Activated CD4-positive, alpha-beta T cell treated with anti-CD3 and anti-CD28 coated beads for 36 hours (primary cell): ENCODE measurements at places on chromosomes 5 and 9. TPM values are rescaled to one million over a fixed set of nuclear protein-coding genes. Genes with fewer than 3 reads are reported as not detected.

DNA sequence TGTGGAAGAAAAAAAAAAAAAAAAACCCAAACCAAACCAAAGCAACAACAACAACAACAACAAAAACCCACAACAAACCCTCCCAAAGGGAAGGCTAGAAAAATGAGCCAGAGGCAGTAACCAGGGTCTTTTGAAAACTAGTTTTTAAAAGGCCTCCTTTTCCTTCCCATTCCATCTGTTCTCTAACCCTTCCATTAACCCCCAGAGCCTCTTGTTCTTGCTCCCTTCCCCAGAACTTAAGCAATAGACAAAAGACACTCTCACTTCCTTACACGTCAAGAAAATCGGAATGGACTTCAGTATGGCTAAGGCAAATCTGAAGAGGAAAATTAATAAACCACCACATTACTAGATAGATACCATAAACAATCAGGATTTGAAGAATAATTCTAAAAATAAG, 292.8 kb downstream of the ARL15 start:
- DNase-seq = no peak

DNA sequence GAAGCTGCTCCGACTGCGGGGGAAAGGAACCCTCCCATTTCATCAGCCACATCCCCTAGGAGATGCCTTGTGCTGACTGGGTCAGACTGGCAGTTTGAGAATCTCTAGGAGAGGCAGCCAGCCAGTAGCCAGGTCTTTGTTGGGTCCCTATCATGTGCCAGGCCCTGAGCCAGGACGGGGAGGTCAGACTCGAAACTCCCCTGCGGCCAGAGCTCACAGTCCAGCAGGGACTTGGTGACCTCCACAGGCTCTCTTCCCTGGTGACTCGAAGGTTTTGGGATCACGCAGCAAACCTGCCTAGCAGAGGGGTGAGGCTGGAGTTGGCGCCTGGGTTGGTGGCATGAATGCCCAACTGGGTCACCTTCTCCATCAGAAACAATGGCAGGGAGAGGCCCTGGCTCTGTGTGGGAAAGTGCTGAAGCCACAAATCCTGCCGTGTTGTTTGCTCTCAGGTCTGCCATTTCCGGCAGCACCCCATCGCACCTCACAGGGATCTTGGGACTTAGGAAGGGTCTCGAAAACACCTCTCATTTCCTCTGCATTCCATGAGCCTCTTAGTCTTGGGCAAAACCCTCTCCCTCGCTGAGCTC, 14.4 kb upstream of the ORM1 start:
- DNase-seq = no peak

DNA sequence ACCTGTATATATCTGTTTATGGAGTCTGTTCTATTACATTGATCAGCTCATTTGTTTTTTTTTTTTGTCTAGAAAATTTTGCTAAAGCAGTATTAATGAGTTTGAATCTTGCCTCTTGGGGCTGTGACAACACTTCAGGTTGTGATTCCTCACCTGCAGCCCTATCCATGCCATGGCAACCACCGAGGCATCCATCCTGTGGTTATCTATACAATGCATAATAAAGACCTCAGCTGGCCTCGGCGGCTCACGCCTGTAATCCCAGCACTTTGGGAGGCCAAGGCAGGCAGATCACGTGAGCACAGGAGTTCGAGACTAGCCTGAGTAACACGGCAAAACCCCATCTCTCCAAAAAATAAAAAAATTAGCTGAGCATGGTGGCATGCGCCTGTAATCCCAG, 28.1 kb upstream of the PDCD1LG2 start:
- DNase-seq = no peak

GRXCR2 gene
- total RNA-seq = not detected

SLU7 gene
- total RNA-seq = 53.0 TPM

- no peak for DNase-seq
Measured at GRCh38 chr9:98795295-98795955, 930 bp downstream of the ANKS6 start.

DNA sequence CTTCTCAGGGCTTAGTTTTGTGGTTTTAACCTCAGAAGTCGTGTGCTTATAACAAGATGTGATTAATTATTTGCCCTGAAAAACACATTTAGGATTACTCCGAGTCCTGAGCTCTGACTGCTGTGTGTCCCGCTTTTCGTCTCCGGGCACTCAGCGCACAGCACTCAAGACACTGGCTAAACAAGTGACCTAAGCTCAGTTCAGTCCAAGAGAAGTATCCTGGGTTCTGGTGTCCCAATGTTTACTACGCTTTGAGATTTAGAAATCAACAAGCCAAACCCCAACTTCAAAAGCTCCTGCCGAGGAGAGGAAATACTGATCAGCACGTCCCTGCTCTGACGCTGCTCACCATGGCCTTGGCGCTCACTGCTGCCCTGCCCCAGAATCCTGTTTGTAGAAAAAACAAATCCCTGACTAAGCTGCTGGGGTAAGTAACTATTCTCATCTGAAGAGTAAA, 53.2 kb downstream of the IPPK start:
- no peak for DNase-seq

- DNase-seq = no peak
Measured at GRCh38 chr5:173323106-173323798, 5.0 kb downstream of the STC2 start.

NTRK2 gene
- total RNA-seq = 1.8 TPM

DNA sequence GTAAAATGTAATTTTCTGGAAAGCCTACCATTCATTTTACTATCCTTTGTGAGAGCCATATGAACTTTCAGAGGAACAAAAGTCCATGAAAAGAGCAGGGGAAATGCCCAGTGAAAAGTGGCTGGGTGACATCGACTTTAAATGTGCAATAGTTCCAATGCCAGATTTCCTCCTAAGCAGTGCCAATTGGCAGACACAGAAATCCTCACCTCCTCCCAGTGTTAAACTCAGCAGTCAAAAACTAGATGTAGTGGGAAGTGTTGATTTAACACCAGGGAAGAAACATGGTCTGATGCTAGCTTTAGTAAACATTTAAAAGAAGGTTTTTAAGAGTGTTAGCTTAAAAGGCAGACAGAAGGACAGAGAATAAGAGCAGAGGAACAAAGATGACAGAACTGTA, 2055.2 kb downstream of the MAT2B start:
- DNase-seq = no peak

DNA sequence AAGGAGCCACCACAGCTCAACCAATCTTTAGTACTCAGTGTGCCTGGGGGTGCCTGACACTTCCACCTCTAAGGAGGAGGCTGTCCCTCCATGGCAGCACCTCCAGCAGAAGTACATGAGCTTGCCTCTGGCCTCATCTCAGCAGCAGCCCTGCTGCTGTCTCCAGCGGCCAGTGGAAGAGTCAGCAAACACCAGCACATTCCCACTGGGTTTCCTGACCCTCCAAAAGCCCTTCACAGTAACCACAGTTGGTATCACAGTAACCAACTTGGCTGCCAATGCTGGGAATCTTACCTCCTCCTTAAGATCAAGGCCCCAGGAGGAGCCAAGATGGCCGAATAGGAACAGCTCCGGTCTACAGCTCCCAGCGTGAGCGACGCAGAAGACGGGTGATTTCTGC, 29.4 kb downstream of the FSTL4 start:
- no peak for DNase-seq

- DNase-seq = no peak
Measured at GRCh38 chr5:106363578-106363977, 1307.2 kb downstream of the EFNA5 start.

GRCh38 chr5:68285851-68286611, 70.5 kb downstream of the PIK3R1 start:
- DNase-seq = no peak

DNA sequence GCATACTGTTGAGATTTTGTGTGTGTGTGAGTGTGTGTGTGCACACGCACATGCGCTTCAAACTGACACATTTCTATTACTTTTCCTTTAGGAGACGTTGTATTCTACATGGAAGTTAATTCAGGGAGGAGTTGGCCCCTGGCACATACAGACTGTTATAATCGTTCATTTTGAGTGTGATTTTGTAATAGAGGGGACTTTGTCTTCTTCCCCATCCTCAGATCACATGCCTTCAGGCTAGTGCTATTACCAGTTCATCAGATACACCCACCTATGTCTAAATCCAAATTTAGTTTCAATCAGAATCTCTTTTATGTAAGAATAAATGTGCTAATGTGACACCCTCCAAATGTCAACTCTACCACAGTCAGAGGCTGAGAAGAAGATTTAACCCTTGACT, 90.2 kb downstream of the FBXO4 start:
- DNase-seq = no peak

GRCh38 chr5:136064510-136064909, 35.7 kb downstream of the TGFBI start:
- no peak for DNase-seq

SPATA31E1 gene
- total RNA-seq = not detected

- no peak for DNase-seq
Measured at GRCh38 chr5:109805472-109805871, 115.7 kb downstream of the MAN2A1 start.

DNA sequence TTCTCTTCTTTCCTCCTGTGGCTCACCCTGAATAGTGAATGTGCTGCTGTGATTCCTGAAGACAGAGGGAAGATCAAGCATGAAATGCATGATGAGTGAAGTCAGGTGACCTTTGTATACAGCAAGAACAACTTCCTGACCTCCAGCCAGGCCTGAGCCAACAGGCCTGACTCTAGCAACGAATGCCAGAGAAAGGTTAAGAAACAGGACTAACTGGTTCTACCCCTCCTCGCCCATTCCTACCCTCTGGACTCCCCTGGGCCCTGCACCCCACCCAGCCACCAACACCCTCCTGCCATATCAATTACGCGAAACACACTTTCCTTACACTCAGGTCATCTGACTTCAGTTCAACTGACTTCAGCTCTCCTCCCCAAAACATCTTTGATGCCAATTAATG, 4.9 kb downstream of the SUSD1 start:
- DNase-seq = no peak

SPINK7 gene
- total RNA-seq = not detected

PRDM9 gene
- total RNA-seq = not detected

DNA sequence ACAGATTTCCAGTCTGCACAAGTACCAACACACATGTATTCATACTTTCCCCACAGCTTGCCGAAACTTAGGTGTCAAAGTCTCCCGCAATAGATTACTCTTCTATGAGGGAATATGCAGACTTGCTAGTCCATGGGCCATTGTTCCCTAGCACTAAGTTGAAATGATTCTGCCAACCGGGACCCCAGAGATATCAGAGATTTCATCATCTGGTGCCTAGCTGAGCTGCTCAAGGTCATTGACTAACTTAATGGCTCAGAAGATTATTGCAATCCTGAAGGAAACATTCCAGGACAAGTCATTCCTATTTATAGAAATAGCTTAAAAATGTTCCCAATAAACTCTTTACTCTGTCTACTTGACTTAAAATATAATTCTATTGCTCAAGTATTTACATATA, 202.6 kb downstream of the PIK3R1 start:
- DNase-seq = no peak

IFNK gene
- total RNA-seq = not detected

GRCh38 chr5:32709750-32710549, 1.2 kb upstream of the NPR3 start:
- DNase-seq = peak; percentile 80

- peak; percentile 85 for DNase-seq
Measured at GRCh38 chr9:4970970-4971641, 14.0 kb upstream of the JAK2 start.

DNA sequence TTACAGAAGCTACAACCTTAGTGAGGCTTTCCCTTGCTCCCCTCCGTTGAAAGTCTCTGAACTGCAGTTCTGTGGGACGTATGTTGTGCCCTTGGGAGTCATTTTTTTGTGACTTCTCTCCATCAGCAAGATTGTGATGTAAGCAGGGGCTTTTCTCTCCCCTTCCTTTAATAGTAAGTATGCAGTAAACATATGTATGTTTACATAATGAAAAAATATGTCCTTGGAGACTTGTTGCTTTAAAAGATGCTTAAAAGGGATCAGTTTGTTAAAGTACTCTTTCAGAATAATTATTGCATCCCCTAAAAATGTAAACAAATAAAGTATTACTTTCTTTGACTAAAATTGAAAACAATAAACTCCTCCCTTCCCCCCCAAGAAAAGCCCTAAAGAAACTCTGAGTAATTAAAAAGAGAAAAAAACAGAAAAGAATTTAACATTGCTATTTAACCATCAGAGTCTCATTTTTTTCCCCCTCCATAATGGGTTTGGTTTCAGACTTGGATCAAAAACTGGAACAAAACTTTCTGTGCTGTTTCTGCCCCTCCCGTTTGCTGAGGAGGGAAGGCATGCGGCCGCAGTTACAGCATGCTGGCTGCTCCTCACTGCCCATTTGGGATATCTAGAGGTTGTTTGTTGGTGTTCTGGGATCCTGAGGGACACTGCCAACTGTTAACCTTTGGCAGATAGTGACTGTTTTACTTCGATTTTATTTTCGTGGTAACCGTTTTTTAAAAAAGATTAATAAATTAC, 40.2 kb downstream of the TRIO start:
- DNase-seq = no peak

SOX30 gene
- 0.18 TPM for total RNA-seq

- no peak for DNase-seq
Measured at GRCh38 chr5:96288845-96289185, 144.2 kb downstream of the PCSK1 start.

DNA sequence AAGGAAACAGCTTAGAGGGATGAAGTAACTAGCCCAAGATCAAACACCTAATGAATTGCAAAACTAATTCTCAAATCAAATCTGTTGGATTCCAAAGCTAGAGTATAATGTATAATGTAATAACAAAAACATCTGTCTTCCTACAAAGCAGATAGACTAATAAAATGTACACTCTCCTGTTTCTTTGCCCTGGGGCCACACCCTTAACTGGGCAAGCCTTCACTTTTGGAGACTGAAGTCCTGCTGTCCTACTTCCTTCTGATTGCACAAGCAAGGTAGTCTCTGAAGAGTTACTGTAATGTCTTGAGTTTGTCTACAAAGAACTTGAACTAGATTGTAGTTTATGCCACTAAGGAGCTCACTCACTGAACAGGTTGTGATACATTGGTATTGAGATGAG, 2.5 kb downstream of the TTC1 start:
- no peak for DNase-seq

- no peak for DNase-seq
Measured at GRCh38 chr5:81855591-81855990, 104.7 kb upstream of the SSBP2 start.

TRPM3 gene
- total RNA-seq = not detected

DNA sequence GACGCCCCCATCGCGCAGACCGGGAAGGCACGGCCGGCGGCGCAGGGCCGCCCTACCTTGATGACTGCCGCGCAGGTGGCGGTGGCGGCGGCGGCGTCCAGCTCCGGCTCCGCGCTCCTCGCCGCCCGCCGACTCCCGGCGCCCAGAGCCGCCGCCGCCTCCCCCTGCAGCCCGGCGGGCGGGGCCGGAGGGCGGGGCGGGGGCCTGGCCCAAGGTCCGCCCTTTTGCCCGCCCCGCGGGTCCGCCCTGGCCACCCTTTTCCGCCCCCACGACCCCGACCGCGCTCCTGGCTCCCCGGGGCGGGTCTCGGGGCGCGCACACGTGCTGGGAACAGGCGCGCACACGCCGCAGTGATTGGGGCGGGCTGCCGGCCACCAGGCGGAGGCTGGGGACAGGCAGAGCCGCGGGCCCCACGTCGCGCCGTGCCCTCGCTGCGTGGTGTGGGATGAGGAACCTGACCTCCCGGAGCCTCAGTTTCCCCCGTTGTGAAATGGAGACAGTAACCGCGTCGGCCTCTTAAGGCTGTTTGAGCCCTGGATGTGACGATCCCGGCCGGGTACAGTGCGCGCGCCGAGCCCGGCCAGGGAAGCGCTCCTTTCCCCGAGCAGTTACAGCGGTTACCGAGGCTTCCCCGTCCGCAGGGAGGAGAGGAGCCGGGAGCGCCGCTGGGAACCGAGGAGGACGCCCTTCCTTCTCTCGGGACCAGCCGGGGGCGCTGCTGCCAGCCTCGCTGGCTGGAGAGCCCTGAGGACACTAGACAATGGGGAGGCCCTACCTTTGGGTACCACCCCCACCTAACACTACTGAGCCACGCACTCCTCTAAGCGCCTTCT, at the start of gene CORO2A:
Gene CORO2A (minus strand): TSS at position 135 of the 833 bp plus-strand sequence. CDS start 34,977 bp downstream, outside the sequence.
- peak; percentile 83 for DNase-seq

GPR21 gene
- 0.78 TPM for total RNA-seq
